ENCODE measurements at places on chromosomes 12 and 14.

- no peak for DNase-seq
Observed at GRCh38 chr12:33012226-33012625, 115.6 kb upstream of the PKP2 start.

DNA sequence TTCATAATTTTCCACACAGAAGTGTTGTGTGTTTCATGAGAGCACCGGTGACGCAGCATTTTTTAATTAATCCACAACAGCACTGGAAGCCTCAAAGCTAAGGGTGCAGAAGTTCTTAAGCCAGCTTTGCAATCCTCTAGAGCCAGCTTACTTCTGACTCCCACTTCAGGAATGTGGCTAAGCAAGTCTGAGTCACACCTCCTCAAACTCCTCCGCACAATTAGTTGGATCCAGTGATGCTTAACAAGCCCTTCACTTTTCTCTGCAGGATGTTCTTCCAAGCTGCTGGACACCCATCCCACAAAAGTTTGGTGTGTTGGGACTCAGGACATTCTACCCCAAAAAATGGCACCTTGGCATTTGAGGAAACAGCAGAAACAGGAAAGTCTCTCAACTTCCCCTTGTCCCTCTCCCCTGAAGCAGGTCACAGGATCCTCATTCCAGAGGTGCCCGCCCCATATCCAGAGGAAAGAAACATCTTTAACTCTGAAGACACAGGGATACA, 210.0 kb downstream of the PPM1H start:
- no peak for DNase-seq

- DNase-seq: no peak
Observed at GRCh38 chr12:4766445-4766844, 46.2 kb downstream of the GALNT8 start.

DNA sequence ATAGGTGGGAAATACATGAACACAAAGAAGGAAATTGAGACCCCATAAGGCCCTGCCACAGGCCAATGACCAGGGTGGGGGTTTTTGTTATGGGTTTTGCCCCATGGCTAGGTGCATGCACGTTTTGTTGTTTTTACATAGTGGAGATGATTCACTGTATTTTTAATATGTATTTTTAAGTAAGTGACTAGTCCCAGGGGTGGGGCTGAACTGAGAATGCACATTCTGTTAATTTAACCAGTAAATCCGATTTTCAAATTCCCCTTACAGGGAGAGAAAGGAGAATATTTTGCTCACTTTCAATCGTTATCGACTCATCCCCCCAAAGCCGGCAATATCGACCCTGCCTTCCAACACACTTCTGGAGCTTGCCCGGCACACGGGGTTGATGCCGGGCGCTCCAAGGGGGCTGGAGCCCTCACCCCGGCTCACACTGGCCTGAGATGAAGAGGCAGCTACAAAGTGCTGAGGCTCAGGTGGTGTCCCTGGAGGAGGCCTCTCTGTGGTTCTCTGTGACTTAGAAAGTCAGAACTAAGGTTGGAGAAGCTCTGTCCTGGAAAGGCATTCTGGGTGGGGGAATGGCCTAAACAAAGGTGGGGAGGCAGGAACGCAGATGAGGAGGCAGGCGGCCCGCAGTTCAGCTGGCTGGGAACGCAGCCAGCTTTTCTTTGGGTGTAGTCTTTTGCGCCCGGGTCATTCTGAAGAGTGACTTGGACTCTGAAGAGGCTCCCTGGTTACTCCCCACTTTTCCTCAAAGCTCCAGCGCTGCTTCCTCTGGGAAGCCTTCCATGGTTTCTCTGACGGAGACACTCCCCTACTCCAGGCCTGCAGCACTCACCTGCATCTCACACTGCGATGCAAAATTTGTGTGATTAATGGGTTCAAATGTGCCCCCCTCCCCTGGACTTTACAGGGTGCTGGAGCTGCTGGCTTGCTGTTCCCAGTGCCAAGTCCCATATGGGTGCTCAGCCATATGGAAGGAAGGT, 50.7 kb upstream of the DLK1 start:
- DNase-seq: no peak

GRCh38 chr12:64600164-64600561, 10.1 kb upstream of the RASSF3 start:
- DNase-seq: no peak

GRCh38 chr14:51616724-51617409, 34.8 kb upstream of the FRMD6 start:
- no peak for DNase-seq

GRCh38 chr12:32043928-32044549, 62.6 kb upstream of the BICD1 start:
- DNase-seq: no peak

- no peak for DNase-seq
Observed at GRCh38 chr14:22844221-22845102, 8.1 kb downstream of the MMP14 start.

DNA sequence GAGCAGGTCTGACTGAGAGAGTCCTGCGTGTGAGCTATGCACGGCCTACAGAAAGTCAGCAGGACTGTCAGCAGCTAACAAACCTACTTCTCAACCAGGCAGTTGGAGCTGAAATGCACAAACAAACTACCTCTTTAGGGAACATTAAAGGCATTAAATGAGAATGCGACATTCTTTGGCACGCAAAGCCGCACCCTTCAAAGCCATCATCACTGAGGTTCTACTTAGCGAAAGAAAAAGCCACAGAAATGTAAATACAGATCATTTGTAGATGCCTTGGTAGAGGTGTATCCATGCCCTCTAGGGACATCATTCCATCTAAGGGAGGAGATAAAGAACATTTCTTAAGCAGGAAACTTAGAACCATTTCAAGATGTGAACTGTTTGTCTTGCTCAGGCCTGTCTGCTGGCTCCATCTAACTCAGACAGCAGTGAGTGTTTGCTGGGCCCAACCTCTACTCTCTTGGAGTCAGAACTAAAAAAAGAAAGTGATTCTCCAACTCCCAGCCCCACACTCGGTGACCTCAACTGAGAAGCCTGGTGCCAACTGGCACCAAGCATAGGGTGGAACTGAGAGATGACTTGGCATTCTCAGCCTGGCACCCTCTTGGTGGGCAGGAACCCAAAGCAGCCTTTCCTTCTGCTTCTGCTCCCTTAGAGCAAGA, 63.5 kb upstream of the MBIP start:
- DNase-seq: no peak

DNA sequence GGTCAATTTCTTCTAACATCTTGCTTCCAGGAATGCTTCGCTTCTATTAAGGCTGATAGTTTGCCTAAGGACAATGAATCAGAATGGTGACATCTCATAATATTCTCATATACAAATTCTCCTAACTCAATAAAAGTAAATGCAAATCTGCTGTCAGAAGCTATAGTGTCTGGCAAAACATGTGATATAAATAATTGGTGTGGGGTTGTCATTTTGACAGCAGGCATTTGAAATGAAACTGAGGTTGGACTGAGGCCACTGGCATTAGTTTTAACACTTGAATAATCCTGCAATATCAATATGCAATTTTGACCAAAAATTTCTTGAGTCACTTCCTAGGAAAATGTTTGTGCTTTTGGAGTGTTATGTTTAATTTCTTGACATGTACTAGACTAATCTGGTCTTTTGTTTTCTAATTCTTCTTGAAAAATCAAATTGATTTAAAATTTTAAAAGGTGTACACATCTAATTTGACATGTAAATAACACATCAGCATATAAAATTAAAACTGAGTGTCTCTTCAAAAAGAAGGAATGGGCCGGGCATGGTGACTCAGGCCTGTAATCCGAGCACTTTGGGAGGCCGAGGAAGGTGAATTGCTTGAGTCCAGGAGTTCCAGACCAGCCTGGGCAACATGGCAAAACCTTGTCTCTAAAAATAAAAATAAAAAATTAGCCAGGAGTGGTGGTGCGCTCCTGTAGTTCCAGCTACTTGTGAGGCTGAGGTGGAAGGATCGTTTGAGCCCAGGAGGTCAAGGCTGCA, 92.3 kb upstream of the BTG1 start:
- no peak for DNase-seq

- DNase-seq: no peak
Observed at GRCh38 chr12:98419795-98420404, 95.5 kb upstream of the TMPO start.

DNA sequence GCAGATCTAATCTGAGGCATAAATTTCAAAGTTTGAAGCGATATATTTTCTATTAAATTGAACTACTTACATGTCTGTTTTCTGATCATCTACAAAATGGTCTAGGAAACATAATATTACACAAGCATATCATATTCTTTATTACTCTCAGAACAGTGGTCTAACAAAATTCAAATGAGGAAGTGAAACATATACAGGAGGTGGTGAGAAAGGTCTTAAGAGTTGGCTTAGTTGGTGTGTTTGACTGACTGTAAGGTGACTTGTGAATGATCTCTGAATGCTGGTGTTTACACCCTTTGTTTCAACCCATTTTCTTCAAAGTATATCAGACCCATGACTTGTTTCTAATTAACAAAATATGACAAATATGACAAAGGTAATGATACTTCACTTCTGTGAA, 1156.8 kb downstream of the SLC16A7 start:
- no peak for DNase-seq
